Heart right ventricle (tissue), 16 donors: ENCODE measurements at places on chromosomes 2 and 18. TPM values are rescaled to one million over a fixed set of nuclear protein-coding genes. Genes with fewer than 3 reads are reported as not detected.

- DNase-seq, result no peak
Observed at GRCh38 chr18:7096838-7097237, 20.8 kb downstream of the LAMA1 start.

- DNase-seq, result no peak
Observed at GRCh38 chr2:199850218-199850717, 724 bp downstream of the FTCDNL1 start.

DNA sequence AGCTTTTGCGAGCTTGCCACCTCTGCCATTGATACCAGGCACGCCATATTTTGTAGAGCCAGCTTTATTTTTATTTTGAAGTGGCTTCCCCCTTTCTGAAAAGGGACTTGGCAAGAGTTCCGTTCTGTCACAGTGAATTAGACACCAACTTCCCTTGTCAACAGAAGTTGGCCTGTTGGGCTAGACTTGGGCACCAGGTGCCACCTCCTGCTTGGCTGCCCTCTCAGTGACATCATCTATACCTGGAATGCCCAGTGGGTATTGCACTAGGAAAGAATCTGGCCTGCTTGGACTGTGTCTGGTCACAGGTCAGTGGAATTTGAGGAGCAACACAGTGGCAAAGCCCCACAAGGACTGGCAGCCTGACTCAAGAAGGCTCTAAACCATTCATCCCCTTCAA lies 101.0 kb downstream of the BCL2L11 start:
- DNase-seq, result no peak

- DNase-seq, result no peak
Observed at GRCh38 chr2:219901155-219901554, 273.7 kb downstream of the SLC4A3 start.

DNA sequence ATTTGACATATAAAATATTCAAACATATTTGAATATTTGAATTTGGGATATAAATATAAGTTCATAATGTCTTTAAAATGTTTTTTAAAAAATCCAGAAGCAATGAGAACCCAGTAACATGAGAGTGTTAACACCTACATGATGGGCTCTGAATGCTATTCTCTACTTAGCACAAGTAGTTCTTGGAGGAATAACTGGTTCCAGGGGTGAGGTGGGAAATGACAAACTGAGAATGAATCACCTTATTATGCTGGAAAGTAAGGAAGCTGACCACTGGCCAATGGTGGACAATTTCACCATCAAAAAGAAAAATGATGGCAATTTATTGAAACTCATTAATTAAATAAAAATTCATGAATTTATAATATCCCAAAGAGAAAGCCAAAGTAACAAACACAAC lies 79.6 kb upstream of the NABP1 start:
- no peak for DNase-seq

GRCh38 chr2:49426996-49427395 lies 272.7 kb upstream of the FSHR start:
- DNase-seq, result no peak

The LIMS4 gene
- 3.2 TPM for total RNA-seq

DNA sequence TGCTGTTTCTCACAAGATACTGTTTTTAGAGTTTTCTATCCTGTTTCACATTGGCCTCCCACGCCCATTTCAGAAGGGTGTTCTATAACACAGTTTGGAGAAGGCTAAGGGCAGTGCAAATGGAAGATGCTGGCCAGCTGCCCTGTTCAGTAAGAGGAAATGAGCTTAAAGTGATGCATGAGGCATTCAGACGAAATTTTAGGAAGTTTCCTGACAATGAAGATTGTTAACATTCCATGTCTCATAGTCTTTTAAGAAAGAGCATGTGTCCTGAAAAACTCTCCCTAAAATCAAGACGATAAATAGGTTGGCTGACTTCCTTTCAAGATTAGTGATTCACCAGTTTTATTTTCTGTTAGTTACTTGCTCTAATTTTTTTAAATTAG lies 484.2 kb upstream of the NRP2 start:
- no peak for DNase-seq

GRCh38 chr2:226772389-226773179 lies 27.0 kb downstream of the IRS1 start:
- DNase-seq, result no peak

GRCh38 chr18:255171-255570 lies 12.7 kb downstream of the THOC1 start:
- DNase-seq, result no peak

- no peak for DNase-seq
Observed at GRCh38 chr18:6022074-6022444, 126.7 kb upstream of the TMEM200C start.

GRCh38 chr2:52083214-52083613 lies 1051.3 kb upstream of the NRXN1 start:
- DNase-seq, result no peak

The SH3RF3 gene
- 6.7 TPM for total RNA-seq

DNA sequence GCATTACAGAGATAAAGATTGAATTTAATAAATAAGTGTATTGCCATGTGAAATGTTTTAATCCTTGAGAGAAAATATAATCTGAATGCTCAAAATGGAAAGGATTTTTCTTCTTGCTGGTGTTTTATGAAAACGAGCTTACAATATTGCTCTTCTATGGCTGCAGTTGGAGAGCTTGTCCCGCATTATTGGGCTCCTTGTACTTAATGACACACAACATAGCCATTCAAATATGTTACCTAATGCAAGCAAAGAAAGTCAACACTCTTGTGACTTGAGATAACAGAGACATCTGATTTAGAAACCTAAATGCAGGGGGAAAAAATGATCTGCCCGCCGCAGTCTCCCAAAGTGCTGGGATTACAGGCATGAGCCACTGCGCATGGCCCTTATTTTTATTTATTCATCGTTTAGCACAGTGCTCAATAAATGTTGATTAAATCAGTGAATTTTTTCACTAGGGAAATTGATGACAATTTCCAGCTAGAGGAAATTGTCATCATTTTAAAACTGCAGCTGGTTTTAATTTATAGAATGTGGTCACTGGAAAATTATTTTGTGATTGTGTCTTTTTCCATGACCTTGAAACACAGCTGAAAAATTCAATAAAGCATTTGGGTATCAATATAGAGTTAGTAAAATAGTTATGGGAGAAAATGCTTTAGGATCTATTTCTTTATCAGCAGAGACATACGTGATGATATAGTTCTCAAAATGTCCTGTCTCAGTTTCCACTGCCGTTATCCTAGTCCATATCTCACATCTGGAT lies 2.4 kb upstream of the PRKD3 start:
- no peak for DNase-seq

- no peak for DNase-seq
Observed at GRCh38 chr18:78683191-78684010, 296.2 kb upstream of the SALL3 start.

The LMAN2L gene
- total RNA-seq, result 18.2 TPM
